NCI-H1694 treated with DMSO at 0.1 percent for 48 hours (cell line): ENCODE measurements at places on chromosomes 6 and 20.

- no peak for DNase-seq
Measured at GRCh38 chr20:51554538-51555165, 12.1 kb upstream of the NFATC2 start.

DNA sequence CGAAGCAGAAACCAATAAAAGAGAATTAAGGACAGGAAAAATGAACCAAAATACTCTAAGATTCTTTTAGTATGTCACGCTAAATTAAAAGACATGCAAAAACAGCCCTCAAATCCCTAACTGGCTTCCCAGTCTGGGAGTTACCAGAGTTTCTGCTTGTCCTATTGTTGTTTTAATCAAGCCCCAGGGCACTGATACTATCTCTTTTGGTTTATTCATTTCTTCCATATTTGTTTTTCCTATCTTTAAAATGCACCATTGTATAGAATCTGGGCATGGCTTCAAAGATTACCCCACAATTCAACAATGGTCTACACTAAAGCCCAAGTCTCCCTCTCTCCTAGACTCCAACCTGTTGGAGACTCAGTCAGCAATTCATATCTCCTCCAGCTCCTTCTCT lies 169.1 kb downstream of the MYLK4 start:
- DNase-seq: no peak

DNA sequence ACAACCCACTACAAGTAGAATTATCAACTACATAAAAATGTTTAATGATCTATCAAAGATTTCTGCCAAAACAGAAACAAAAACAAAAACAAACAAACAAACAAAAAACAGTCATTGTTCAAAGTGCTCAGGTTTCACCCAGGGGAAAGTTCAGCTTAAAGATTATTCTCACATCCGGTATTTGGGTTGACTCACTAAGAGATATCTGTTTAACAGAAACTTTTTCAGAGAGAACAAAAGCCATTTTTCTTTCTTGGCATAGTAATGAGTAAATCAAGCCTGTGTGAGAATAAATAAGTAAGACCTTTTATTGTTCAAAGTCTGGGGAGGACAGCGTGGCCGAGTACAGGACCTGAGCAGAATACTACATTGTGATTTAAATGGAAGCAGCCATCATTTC lies 143.6 kb downstream of the RCAN2 start:
- no peak for DNase-seq

DNA sequence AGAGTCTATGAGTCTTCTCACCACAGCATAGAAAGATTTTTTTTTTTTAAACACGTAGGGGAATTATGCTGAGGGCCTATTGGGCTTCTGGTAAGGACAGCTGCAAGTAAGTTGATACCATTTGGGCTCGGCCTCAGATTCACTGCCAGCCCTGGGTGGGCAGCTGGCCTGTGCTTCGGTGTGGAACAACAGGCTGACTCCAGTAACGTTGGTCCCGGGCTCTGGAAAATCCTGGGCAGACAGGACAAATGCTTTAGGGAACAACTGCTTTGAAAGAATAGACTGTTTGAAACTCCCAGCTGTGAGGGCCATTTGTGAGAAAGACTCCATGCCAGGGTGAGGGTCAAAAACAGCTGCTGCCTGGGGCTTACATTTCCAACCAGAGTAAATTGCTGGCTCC lies 366.5 kb downstream of the QKI start:
- DNase-seq: no peak

DNA sequence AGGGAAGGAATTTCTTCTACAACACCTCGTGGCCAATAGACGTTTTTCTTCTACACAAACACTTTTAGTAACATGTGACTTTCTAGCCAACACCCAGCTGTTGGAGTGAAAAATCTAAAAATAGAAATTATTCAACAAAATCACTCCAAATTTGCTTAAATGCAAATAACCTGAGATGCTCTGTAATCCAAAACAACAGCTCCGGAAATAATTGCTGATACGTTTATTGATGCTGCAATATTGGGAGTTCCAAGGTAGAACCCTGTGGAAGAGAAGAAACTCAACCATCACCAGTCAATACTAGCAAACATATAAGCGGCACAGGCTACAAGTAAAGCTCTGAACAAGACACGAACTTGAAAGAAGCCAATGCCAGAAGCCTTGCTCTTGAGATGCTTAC lies 230.6 kb downstream of the ALDH8A1 start:
- no peak for DNase-seq

DNA sequence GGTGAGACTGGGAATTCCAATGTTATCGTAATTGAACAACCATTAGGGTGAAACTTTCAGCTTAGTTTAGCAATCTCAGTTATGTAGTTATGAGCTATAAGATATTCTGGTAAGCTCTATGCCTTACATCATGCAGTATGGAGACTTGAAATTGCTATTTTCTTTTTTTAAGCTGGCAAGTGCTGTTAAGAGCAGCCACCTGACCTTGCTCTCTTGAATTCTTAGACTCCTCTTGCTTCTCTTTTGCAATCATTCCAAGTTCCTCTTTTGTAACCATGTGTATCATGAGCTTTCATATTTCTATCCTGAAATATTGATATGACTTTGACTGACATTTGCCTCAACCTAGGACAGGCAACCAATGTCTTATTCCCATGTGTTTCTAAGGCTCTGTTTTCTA lies 446.3 kb upstream of the SLC35B3 start:
- DNase-seq: no peak

- DNase-seq: no peak
Measured at GRCh38 chr6:2259002-2259494, 13.6 kb upstream of the GMDS start.

DNA sequence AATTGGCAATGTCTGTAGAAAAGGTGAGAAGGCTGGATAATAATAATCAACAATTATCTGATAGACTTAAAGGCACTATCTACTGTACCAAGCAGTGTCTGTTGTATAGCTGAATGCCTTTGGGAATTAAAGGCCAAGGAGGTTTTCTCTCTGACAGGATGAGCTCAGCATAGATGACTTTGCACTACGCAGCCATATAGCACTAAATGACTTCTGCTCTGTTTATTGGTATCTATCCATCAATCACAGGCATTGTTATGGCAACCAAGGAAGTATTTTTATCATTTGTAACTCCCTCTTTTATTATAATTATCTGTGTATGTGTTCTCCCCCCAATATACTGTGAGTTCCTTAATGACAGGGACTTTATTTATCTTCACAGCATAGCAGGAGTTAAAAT lies 654.3 kb downstream of the PHF3 start:
- DNase-seq: no peak

DNA sequence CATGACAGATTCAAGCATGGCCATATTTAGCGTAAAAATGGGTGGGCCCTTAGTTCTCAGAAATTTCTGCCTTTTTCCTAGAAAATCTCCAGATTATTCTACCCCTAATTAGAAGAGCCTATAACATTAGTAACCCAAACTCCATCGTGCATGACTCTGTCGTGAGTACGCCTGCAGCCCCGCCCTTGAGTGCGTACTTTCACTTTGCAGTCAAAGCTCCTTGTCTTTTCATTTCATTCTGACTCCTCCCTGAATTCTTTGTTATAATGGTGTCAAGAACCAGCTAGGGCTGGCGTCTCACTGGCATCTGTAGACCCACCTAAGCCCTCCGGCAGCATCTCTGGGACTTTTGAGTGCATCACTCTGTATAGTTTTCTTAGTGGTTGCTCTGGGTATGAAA lies 61.7 kb upstream of the NOX3 start:
- no peak for DNase-seq

DNA sequence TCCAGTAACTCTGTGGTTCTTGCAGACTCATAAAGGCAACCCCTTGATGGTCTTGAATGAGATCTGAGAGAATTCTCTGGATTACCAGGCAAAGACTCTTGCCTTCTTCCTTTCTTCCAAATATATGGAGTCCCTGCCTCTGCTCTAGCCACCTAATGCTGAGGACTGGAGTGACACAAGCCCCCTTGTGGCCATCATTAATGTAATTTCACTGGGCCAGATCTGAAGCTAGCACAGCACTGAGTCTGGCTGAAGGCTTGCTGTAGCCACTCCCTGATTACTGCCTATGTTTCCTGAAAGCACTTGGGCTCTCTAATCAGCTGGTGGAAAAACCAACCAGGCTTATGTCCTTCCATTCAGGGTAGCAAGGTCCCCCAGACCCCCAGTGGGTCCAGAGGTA lies 559.3 kb upstream of the IRAK1BP1 start:
- DNase-seq: no peak

GRCh38 chr6:128339635-128340450 lies 180.6 kb downstream of the PTPRK start:
- DNase-seq: no peak

- DNase-seq: no peak
Measured at GRCh38 chr20:52031563-52032303, 159.8 kb downstream of the ZFP64 start.

GRCh38 chr6:113370508-113371502 lies 486.3 kb upstream of the MARCKS start:
- DNase-seq: no peak

DNA sequence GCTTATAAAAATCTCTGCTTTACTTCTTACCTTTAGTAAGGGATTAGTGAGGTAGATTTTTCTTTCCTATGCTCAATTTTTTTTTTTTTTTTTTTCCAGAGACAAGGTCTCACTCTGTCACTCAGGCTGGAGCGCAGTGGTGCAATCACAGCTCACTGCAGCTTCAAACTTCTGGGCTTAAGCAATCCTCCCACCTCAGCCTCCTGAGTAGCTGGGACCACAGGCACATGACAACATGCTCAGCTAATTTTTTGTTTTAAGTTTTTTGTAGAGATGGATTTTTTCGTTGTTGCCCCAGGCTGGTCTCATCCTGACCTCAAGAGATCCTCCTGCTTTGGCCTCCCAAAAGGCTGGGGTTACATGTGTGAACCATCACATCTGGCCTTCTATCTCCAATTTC lies 58.9 kb upstream of the RREB1 start:
- no peak for DNase-seq

DNA sequence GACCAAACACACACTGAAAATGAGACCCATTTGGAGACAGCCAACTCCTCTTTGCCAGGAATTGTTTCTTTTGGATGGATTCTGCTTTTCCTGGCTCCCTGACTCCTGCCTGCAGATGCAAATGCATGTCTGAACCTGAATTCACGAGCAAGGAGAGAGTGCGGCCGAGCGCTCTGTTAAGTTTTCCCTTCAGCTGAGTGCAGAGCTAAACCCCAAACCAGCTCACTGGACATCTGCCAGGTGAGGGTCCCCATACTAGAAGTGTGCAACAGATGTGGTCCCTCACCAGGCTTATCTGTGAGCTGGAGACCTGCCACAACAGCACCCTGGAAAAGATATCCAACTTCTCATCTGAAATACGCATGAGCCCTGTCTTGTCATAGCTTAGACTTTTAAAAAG lies 59.0 kb downstream of the CD164 start:
- DNase-seq: no peak

- no peak for DNase-seq
Measured at GRCh38 chr20:44028868-44029847, 114.5 kb downstream of the TOX2 start.

GRCh38 chr20:41185013-41185757 lies 47.8 kb downstream of the PLCG1 start:
- no peak for DNase-seq

- peak; percentile 49 for DNase-seq
Measured at GRCh38 chr6:26026833-26027490, 60.3 kb upstream of the HFE start.

DNA sequence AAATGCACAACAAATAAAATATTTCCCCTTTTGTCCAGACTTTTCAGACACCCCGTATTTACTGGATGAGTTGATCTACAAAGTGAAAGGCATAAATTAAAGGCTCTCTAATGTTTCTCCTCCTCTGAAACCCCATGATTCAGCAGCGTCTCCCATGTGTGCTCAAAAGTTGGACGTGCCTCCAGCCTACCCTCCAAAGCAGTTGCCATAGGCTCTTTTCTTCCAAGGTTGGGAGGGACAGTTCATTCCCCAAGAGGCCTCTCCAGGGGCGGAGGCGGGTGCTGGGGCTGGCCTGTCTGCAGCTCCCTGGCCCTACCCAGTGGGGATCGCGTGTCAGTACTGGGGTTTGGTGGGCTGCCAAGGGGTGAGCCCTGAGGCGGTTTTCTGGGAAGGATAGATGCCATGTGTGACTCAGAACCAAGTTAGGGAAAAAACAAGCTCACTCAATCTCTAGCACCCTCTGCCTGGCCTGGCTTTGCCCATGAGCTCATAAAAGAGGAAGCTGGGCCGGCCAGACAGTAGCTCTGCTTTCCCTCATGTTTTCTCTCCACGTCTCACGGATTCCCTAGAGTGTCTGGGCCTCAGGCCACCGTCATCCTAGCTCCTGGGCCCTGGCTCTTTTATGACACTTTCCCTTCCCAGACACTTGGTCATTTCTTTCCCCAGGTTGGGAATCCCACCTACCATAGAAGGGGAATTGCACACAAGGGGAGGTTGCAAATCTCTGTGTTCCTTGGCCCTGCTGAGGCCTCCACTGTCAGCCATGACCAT lies 8.0 kb upstream of the IER3 start:
- no peak for DNase-seq

DNA sequence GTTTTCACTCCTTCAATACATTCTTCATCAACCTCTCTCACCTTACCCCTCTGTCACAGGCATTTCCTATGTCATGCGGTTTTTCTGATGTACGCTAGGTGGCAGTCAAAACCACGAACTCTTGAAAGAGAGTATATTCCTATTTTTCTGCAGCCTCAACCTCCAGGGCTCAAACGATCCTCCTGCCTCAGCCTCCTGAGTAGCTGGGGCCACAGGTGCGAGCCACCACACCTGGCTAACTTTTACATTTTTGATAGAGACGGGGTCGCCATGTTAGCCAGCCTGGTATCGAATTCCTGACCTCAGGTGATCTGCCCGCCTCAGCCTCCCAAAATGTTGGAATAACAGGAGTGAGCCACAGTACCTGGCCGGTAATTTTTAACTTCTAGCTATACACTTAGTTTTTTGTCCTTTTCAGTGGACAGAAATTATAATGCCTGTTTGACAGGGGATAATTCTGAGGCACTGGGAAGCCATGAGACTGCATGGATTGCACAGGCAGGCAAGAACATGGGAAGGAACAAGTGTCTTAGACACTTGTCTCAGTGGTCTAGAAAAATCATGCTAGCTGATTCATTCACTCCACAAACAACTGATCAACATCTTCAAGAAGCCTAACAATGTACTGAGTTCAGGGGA lies 22.5 kb upstream of the HFE start:
- DNase-seq: peak; percentile 60

DNA sequence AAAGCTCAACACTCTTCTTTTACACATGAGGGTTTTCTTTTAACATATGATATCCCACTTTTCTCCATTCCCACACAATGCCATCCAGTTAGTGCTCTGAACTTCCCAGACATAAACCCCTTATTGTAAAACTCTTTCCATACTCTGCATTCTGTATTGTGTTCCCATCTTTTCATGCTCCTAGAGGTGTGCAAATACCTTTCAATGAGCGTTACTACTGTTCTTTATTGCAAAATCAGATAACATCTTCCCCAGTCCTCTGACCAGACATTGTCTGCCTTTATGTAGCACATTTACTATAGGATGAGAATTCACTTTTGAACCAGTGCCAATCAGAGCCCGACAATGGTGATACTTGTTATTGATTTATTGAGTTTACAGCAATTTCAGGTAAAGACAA lies 296.2 kb downstream of the GRIK2 start:
- no peak for DNase-seq
